ENCODE measurements at places on chromosomes 3 and 15.

- DNase-seq: no peak
These were observed 40.2 kb downstream of the TRANK1 start for GRCh38 chr3:36904641-36905040.

- no peak for DNase-seq
These were observed 144.4 kb downstream of the IGSF11 start for GRCh38 chr3:118890206-118890605.

- DNase-seq: no peak
These were observed 1037.5 kb downstream of the TBL1XR1 start for GRCh38 chr3:176159796-176160195.

- DNase-seq: no peak
These were observed 42.1 kb downstream of the TLE3 start for GRCh38 chr15:70055601-70056051.

- DNase-seq: no peak
These were observed 6.4 kb upstream of the C15orf39 start for GRCh38 chr15:75195122-75195765.

DNA sequence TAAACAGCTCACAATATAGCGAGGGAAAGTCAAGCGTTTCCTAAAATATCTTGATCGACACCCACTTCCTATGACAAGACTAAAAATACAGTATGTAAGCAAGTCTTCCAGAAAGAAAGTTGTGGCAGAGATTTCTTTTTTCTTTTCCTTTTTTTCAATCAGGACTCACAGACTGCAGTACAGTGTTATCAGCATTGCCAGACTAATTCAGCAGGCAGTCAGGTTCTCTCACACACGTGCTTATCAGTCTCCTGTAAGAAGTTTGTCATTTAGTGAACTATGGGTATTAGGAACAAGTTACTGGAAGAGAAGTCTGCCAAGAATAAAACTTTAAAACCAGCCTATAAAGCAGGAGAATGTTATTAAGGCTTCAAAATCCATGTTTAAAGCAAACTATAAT lies 32.8 kb upstream of the ZNF385D start:
- no peak for DNase-seq

DNA sequence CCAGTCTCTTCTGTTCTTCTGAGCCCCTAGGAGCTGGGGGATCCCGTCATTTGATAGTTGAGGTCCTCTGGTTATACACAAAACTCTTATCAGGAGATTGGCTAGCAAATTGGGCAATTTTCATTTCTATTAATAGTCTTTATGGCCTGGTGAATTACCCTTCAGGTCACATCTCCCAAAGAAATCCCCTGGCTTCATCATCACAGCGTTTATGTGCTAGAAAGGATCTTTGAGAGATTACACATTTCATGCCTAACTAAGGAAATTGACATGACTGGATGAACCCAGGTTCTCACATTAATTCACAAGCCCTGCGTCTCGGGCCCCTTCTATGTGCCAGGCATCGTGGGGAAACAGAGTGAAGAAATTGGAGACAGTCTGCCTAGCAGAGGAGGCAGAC lies 227.4 kb upstream of the PROK2 start:
- no peak for DNase-seq

- DNase-seq: no peak
These were observed 14.7 kb downstream of the PPARG start for GRCh38 chr3:12303534-12303933.

DNA sequence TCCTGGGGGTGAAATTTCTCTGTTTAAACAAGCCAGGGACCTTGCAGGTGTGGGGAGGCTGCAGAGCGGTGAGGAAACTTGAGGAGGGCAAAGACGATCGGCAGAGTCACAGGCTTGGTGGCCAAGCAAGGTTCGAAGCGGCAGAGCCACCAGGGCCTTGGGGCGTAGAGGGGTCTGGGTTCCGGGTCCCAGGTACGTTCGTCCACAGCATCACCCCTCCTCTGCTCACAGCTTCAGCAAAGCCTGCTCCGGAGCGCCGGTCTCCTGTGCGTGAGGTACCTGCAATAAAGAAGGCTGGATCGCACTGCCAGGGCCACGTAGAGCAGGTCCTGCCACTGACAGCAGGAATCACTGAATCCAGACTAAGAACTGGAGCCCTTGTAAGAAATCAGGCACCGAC lies 66.8 kb upstream of the PCSK6 start:
- DNase-seq: no peak
